COLO829 (cell line): ENCODE measurements at places on chromosomes 11 and 22.
A peak's percentile ranks its signal among the peaks of the same experiment; 100 is the strongest.

- peak; percentile 48 for DNase-seq
Measured at GRCh38 chr22:37145180-37146050, 4.3 kb downstream of the IL2RB start.

DNA sequence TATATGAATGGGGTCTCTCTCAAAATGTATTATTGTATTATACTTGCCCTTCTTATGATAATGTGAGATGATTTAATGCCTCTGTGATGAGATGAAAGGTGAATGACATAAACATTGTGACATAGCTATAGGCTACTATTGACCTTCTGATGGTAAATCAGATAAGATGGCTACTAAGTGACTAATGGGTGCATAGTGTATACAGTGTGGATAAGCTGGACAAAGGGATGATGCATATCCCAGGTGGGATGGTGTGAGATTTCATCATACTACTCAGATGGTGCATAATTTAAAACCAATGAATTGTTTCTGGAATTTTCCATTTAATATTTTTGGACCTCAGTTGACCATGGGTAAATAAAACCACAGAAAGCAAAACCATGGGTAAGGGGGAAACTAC is 243.5 kb downstream of the SBF2 start:
- DNase-seq, result no peak

DNA sequence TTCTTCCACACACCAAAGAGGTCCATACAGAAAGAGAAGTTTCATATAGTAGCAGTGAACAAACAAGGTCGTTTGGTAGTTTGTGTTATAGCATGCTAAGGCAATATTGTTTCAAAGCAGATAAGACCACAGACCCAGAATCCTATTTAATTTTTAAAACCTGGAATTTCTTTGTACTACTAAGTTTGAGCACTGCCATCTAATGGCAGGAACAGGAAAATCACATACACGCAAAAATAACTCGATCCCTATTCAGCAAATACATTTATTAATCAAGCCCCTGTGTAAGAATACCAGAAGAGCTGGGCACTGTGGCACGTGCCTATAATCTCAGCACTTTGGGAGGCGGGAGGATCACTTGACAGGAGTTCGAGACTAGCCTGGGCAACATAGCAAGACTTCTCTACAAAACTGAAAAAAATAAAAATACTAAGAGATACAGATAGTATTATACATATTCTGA is 2.9 kb upstream of the BTBD10 start:
- DNase-seq, result peak; percentile 44

DNA sequence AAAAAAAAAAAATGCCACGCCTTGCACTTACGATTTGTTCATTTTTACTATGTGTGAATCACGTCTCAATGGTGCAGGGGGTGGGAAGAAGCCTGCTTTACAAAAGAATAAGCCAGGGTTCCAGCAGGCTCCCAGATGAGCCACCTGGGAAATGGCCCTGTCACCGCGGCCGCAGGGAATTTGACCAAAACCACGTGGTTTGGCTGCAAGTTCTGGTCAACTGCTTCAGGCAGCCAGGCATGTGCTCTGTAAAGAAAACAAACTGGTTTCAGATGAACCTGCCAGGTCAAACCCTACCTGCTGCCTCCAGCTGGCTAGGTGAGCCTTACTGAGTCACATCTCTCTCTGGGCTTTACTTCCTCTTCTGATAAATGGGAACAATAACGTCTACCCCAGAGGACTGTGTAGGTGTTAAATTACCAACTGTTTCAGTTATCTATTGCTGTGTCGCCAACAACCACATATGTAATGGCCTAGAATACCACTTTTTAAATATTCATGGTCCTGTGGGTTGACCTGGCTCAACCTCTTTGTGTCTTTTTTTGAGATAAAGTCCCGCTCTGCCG is 30.5 kb upstream of the GCAT start:
- peak; percentile 40 for DNase-seq

DNA sequence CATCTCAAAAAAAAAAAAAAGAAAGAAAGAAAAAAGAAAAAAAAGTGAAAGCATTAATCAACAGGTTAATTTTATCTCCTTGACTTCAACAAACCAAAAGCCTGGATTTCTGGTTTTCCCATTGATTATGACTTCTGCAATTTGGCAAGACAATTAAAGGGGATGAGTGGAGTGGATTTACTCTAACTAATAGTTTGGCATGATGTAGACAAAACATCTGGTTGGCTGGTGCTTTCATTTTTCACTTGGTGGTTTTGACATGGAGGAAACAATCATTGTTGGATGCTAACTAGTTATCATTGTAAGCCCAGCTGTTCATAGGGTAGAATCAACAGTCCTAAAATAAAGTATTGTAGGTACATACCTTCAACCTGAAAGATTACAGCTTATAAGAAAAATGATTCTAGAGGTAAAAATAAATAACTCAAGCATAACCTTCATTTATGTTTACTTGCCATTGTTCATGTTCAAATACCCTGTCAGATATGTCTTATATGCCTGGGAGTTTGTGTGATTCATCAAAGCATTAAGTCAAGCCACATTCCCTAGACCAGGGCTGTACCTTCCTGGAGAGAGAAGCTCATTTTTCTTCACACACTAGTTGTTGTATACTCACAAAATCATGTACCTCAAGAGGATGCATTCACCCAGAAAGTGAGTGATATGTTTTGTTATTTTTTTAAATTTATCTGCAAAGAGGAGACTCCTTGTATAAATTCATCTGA is 15.1 kb downstream of the FIBIN start:
- no peak for DNase-seq

GRCh38 chr22:20590477-20591294 is 83.3 kb downstream of the MED15 start:
- no peak for DNase-seq

DNA sequence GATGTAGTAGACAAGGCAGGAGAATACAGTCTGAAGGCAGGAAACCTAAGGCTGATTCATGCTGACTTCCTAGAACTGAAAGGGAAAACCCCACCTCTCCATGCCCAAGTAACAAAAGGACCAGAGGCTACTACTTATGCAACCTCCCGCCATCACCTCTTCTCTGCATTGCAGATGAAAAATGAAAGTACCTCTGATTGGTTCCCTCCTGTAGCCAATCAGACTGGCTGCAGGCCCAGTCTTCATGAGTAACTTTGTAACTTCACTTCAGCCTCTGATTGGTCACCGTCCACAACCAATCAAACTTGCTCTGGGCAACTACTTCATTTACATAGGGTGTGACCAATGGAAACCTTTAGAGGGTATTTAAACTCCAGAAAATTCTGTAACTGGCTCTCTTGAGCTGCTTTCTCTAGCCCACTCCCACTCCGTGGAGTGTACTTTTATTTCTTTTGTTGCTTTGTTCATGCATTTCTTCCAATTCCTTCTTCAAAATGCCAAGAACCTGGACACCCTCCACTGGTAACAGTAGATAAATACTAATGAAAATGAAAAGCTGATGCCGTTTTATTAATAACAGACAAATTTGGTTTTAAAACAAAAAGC is 5.2 kb upstream of the MAP6 start:
- no peak for DNase-seq

DNA sequence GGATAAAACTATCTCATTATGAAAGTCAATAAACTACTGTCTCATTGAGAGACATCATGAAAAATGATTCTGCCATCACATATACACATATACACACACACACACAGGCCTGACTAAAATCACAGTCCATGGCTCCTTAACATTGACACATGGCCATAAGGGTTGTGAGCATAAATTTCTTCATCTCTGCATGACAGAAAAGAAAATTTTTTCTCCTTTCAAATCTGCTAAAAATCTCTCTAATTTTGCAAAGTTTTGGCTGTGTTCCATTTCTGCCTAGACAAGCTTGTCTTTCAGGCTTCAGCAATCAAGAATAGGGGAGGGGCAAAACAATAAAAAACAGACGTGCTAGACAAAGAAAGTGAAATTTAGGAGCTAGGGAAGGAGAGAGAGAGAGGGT is 324.5 kb downstream of the LRRC4C start:
- DNase-seq, result no peak

DNA sequence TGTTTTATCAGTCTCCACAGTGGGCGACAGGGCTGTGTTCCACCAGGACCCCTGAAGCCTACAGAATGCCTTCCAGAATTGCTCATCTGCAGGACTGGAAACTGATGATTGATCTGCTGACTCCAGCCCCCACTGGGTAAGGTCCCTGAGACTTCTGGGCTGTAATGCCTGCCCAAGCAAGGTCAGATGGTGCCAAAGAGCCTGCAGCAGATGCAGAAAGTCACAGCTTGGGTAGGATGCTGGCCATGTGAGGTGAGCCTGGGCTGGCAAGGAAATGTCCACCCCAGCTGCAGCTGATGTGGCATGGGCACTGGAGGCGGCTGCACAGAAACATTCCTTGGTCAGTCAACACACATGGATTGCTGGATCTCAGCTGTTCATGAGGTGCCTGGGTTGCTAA is 30.9 kb downstream of the LRRC32 start:
- DNase-seq, result no peak

DNA sequence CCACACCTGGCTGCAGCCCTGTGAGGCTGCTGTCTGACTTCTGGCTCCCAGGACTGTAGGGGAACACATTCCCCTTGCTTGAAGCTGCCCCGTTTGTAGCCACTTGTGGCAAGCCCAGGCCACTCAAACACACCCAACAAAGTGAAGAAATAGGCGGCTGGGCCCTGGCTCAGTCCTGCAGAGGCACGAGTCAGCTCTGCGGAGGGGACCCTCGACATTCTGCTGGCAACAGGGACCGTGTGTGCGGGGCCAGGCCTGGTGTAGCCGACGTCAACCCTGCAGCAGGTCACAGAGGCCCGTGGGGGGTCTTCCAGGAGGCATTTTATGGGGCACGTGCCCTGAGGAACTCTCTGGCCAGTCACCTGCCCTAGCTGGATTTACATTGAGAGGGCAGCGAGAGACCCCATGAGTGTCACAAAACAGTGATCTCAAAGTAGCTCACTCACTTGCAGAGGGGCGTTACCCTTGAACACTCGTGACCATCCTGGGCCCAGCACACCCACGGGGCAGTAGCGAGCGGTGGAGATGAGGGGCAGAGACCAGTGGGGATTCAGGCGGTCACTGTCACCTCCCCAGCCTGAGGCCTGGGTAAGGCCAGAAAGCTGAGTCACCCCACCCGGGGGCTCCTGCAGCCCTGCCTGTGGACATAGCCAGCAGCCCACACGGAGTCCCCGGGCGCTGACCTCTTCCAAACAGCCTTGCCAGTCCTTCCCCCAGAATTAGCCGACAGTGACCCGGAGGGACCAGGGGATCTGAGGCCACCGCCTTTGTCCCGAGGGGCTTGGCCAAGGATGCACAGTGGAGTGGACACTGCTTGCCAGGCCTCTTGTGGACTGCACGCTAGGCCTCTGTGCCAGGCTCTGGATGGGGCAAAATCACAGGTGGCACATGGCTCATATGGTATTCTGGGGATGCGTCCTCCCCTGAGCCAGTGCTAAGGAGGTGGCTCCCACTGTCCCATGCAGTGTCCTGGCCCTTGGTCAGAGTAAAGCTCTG is 139.5 kb downstream of the CTTN start:
- DNase-seq, result no peak

DNA sequence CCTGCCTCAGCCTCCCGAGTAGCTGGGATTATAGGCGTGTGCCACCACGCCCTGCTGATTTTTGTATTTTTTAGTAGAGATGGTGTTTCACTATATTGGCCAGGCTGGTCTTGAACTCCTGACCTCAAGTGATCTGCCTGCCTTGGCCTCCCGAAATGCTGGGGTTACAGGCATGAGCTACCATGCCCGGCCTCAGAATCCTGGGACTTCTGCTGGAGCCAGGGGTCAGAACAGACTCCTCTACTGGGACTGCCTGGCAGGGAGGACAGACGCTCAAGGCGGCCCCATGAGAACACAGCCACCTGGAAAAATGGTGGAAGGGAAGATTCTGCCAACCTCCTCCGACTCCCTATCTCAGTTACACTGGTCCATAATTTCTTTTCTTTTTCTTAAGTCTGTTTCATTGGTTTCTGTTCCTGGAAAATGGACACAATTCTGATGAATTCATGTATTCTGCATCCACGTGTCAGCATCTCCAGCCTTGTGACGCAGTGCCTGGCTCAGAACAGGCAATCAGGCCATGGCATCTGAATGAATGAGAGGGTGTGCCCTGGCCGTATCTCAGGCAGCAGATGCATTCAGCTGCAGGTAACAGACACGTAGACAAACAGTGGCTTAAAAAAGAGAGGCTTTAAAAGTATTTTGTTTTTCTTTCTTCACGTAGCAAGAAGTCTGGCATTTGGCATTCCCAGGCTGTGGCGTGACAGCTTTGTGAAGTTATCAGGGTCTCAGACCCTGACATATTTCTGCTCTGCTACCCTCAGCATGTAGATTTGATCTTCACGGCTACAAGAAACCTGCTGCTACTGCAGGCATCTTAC is 4.8 kb downstream of the SMIM38 start:
- DNase-seq, result no peak

- DNase-seq, result no peak
Measured at GRCh38 chr11:2466069-2466801, 21.4 kb downstream of the KCNQ1 start.

- DNase-seq, result peak; percentile 75
Measured at GRCh38 chr11:32052215-32052614, 38.7 kb upstream of the RCN1 start.

- no peak for DNase-seq
Measured at GRCh38 chr22:17773606-17774205, 563 bp downstream of the BID start.

- no peak for DNase-seq
Measured at GRCh38 chr11:102473543-102473942, 21.0 kb upstream of the TMEM123 start.

DNA sequence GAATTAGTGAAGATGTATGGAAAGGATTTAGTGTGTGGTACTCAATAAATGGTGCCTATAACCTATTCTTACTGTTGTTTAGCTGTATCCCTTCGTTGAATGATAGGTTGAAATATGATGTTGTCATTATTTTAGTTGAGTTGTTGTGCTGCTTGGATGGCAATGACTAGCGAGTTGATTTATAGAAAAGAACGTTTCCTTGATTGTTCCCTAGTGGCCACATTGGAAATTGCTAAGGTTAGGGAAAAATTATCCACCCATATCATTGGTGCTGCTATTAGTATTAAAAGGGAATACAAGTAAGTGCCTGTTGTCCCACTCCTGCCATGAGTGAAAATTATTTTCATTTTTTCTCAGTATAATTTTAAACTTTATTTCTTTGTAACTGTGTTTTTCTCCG is 14.5 kb downstream of the EMSY start:
- no peak for DNase-seq

DNA sequence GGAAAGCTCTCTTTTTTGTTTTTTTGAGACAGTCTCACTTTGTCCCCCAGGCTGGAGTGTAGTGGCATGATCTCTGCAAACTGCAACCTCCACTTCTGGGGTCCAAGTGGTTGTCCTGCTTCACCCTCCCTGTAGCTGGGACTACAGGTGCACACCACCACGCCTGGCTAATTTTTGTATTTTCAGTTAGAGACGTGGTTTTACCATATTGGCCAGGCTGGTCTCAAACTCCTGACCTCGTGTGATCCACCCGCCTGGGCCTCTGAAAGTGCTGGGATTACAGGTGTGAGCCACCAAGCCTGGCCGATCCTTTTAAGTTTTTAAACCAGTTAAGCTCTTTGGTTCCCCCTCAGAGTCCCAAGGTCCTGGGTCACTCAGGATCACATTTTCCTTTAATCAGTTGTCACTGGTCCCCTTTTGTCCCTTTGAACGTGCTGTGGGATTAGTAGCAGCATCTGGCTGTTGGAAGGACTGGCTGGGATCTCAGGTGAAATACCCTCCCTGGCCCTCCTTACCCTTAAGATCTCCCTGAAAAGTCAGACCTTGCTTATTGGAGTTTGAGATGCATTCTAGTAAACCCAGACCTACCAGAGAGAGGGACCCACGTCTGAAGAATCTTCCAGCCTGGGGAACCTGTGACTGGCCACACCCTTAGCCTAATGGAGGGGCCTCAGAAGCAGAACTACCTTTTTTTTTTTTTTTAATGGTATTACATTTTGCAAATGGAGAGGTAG is 8.1 kb downstream of the MALAT1 start:
- DNase-seq, result no peak

GRCh38 chr11:64185693-64186491 is at the start of gene STIP1:
STIP1 (plus strand) TSS chr11:64186171; CDS start chr11:64186262, 91 bp downstream.
- peak; percentile 99 for DNase-seq
